ENCODE measurements at places on chromosomes 5 and 9.

DNA sequence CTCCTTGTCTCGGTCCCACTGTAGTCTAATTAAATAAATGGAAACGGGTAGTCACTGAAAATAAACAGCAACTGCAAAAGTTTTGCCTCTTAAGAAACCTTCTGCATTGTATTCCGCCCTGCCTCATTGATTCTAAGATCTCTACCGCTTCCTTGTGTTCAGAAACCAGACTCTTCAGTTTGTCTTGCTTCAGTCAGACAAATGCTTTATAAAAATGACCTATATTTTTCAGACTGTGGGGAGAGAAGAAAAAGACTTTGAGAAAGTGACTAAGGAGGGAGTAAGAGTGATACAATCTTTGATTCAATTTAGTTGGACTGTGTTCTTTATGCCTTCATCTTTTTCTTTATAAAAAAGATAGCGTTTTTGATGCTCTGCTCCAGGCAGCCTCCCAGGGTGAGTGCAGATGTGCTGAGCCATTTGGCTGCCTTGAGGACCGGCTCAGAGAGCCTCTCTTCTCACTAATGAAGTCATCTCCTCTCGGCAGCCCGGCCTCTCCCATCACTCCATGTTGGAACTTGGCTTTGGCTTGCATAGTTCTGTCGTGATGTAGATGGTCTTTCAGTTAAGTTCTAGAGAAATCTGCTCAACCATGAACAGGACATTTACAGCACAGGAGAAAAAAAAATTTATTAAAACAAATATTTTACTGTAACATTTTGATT is 4.0 kb upstream of the VCAN start:
- DNase-seq: no peak

GRCh38 chr5:56561-57290 is 35.2 kb upstream of the PLEKHG4B start:
- no peak for DNase-seq

DNA sequence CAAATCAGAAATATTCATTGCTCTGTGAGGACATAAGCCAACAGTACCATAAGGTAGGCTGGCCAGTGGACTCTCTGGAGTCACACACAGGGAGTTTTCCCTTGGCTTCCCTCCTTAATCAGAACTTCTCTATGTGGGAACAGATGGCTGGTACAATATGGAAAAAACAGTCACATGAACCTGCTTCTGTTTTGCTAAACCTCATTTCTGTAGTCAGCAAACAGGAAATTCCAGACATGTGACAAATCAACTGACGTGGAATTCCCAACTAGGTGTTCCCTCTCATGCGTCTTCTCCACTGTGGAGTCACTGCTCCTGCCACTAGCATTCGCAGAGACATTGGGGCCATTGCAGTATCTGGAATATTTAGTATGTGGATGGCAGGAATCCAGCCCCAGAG is 617.6 kb downstream of the KIF4B start:
- no peak for DNase-seq

- no peak for DNase-seq
Observed at GRCh38 chr9:80538976-80539375, 967.2 kb downstream of the TLE4 start.

DNA sequence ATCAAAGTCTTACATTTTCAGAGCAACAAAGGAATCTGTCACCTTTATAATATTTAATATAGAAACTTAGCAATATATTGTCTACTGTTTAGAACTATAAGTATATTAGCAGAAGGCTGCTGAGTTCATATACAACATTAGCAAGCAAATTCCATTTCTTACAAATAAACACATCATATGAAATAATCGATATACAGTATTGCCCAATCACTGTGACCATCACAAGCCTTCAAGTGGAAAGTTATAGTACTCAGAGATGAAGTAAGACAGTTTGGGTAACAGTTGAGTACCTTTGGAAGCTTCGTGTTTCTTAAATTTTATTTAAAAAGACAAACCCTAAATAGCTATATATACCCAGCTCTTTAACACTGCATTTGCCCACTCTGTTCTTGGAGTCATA is 135.2 kb upstream of the IRX1 start:
- no peak for DNase-seq

DNA sequence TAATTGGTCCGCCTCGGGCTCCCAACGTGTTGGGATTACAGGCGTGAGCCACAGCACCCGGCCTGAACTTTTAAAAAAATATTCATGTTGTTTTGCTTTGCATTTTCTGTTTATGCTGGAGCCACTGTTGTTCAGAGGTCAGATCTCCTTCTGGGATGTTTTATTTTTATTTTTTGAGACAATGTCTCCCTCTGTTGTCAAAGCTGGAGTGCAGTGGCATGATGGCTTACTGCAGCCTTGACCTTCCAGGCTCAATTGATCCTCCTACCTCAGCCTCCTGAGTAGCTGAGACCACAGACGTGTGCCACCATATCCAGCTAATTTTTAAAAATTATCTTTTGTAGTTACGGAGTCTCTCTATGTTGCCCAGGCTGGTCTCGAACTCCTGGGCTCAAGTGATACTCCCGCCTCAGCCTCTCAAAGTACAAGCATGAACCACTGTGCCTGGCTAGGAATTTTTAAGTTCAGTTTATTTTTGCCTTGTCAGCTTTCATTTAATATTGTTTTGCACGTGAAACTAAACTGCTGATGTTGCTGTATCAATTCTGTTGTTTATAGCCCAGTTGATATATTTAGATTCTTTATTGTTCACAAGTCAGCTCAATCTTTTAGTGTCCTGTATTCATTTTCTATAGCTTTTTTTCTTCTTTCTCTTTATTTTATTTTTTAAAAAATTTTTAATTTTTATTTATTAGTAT is 13.7 kb downstream of the TMEFF1 start:
- DNase-seq: no peak

DNA sequence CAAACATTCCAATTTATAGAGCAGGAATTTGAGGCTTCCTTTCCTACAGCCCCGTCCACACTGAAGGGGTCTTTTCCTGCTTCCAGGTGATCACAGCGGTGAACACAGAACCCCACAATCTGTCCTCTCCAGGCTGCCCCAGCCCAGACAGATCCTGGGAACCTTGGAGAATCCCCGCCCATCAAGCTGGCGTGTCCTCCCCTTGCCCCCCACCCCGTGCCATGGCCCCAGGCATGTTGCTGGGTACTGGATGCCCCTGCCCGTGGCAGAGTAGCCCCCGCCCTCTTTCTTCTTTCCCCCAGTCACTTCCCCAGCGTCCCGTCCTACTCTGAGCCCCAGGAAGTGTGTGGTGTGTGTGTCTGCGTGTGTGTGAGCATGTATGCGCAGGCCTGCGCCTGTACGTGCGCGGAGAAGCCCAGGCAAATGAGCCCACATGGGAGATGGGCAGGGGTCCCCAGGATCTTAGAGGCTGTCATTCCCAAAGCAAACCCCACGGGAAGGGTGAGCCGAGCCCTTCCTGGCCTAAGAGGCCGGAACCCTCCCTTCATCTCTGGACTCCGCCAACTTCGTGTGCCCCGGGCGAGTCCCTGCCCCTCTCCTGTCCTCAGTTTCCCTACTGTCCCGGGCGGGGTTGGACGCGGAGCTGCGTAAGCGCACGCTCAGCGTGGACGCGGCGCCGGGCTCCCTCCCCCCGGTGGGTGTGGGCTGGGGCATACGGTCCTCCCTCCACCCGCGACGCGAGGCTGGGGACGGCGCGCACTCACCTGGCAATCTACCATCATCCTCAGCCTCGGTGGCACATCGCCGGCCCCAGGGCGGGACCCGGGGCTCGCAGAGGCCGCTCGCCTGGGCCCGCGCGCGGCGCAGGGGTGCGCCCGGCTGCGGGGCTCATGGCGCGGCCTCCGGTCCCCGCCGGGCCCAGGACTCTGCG is 15.2 kb downstream of the GBGT1 start:
- DNase-seq: peak; percentile 46

DNA sequence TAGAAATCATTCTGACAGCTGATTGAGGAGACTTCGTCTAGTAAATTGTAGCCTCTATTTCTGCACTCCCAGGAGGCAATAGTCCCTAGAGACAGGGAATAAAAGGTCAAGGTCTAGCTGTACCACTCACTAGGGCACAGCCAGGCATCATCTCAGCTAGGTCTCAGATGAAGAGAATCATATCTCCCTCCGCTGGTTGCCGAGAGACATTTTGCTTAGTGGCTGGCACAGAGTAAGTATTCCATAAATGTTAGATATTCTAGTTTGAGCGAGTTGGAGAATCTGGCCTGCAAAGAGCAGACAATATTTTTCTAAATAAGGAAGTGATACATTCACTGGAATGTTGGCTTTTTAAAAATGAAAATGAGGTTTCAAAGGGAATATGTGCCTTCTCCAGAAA is 180.4 kb upstream of the ACTBL2 start:
- DNase-seq: no peak

- DNase-seq: no peak
Observed at GRCh38 chr5:16756692-16757091, 139.9 kb upstream of the RETREG1 start.
